ENCODE measurements at places on chromosomes 3 and 15.

- no peak for DNase-seq
Observed at GRCh38 chr3:9332250-9333030, 30.4 kb upstream of the THUMPD3 start.

DNA sequence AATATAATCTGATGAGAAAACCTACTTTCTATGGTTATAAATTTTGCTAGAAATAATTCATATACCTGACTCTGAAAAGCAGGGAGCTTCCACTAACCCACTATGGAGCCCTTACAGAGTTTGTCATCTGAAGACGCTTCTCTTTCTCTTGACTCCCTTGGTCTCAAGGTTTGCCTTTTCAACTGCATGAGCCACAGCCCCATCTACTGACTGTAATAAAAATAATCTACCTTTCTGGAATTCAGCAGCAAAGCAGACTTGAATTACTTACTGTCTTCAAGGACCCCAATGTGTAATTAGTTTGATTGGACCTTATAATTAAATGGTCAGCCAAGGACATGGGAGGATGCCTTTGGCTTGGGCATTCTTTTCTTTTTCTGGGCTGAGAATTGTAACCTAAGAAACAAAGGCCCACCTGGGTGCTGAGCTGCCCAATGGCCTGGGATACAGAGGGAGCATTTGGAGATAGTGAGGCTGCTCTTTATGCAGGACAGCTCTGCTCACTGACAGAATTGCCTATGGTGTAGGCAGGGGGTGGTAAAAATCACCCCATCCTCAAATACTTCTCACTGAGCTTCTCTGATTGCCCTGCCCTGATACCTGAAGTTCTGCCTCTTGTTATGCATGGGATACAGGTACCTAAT, 178.6 kb upstream of the TRIM42 start:
- no peak for DNase-seq

GRCh38 chr3:154745929-154746328, 315.9 kb upstream of the GPR149 start:
- no peak for DNase-seq

DNA sequence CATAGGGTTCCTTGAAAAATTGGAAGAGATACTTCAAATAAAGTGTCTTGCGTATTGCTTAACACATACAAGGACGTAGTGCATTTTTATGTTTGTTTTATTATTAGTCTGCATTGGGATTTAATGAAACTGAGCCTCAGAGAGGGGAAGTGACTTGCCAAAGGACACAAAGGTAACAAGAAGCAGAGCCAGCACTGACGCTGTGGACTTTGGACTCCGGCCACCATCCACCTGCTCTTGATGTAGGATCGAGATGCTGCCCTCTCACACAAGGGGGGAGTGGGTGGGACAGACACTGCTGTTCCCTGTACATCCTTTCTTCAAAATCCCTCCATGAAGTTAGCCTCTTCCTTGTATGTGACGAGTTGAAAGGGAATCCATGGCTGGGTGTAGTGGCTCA, 435.4 kb upstream of the RGMA start:
- no peak for DNase-seq

- no peak for DNase-seq
Observed at GRCh38 chr3:150740733-150741496, 22.1 kb downstream of the SIAH2 start.
